ENCODE measurements at places on chromosomes 1 and 21.

DNA sequence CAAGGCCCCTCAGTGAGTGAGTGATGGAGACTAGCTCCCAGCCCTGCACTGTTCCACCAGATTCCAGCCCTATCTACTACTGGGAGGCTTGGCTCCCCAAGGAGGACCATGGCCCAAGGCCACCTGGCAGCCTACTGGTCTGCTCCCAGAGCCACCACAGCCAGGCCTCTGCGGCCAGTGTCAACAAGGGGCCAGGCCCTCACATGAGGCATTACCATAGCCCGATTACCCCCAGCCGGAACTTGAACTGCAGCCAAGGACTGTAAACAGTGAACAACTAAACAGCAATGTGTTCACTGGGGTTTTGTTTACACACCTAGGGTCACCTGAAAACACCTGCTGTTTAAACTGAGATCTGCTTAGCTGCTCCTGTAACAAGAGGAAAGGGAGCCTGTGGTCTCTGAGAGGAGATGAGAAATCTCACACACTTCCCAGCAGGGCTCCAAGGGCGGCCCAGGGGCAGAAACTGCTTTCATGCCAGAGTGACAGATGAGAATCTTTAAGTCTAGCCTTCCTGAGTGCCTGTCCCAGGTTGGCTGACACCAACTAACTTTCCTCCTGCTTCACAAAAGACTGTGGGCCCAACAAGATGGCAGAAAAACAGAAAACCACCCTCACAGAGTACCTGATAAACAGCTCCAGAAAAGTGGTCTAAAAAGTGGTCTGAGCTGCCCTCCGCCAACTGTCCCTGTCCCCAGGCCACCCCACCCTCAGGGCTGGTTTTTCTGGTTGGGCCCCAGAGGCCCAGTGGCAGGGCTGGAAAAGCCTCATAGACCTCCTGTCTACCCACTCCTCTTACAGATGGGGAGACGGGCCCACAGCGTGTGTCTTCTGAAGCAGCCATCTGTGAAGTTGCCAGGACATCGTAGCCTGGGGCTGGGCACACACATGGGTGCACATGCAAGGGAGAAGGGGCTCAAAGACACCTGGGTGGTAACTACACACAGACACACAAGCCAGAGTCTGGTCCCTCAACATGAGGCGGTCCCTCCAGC is 28.8 kb downstream of the MEF2D start:
- no peak for DNase-seq

DNA sequence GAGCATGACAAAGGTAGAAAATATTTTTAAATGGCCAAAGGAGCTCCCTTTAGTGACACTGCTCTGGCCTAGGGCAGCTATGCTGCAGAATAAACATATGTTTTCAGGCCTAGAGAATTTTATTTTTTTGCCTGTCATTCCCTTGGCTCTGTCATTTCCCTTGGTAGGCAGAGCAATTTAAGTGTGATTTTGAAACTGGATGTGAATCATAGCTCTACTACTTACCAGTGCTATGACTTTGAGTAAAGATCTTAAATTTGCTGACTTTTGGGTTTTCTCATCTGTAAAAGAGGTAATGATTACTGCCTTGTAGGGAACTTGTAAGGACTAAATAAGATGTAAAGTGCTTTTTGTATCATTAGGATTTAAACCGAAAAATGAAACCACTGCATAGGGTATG is 189.0 kb upstream of the ZRANB2 start:
- no peak for DNase-seq

DNA sequence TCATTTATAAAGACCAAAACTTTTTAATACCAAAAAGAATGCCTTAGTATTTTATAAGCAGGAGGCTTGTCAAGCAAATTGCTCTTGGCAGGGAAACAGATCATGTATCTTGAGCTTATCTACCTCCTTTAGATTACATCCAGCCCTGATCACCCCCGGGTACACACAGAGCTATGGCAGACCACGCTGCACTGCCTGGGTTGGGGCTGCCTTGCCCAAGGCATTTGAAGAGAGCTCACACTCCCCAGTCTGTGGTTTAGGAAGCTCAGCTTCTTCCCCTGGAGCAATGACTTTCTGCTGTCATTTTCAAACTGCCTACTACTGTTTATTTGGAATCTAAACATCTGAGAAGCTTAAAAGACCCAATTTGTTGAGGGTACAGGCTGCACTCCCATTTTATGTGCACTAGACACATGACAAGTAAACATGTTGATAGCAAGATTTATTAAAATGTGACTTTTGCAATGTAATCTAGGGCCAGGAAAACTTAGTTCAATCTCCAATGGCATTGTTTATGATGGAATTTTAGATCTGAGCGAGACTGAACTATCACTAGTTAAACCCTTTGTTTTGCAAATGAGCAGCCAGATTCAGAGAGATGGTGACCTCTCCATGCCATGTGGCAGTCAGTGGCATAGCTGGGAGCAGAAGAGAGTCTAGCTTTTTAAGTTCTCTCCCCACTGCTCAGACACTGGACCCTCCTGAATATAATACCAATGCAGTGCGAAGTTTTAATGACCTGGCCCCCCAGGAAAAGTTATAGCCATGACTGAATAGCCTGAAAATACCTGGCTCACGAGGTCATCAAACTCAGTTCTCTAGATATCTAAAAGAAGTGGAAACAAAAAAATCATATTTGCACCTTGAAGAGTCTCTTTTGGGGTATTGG is 214.9 kb downstream of the HLX start:
- DNase-seq = no peak

- no peak for DNase-seq
Measured at GRCh38 chr1:184803180-184803492, 48.5 kb upstream of the EDEM3 start.

- no peak for DNase-seq
Measured at GRCh38 chr1:168452329-168452728, 91.5 kb downstream of the XCL2 start.

Data from C1 segment of cervical spinal cord (tissue), 14 donors.